ENCODE measurements at places on chromosomes 5 and 9.
A peak's percentile ranks its signal among the peaks of the same experiment; 100 is the strongest.

DNA sequence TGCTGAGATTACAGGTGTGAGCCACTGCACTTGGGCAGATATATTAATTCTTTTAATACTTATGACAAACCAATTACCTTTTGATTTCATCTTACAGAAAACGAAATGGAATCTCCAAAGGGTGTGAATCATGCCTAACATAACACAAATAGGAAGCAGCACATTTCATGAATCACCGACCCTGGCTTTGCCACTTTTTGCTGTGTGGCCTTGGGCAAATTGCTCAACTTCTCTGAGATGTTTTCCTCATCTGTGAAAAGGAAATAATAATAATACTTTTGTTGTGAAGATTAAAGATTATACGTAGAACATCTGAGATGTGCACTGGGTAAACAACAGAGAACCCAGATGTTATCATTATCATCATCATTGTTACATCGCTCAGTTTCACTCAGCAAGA lies 50.7 kb upstream of the FREM1 start:
- no peak for DNase-seq

DNA sequence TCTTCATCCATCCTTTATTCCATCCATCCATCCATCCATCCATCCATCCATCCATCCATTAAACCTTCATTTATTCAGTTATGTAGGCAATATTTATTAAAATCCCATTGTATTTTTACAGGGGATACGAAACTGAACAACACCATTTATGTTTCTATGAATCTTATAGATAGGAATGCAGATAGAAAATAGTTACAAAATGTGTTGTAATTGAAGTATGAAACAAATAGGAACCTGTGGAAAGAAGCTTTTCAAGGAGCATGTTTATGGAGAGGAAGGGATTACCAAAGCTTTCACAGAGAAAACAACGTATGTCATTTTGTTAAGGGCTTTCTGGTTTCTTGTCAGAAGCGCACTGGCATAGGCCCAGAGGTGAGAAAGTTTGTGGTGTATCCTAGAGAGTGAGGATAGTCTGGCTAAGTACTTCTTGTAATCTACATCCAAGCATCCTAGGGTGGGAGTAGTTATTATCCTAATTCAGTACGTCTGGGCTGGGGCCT lies 184.0 kb downstream of the CNTLN start:
- DNase-seq: peak; percentile 21

GRCh38 chr9:109802491-109802890 lies 22.5 kb downstream of the PALM2AKAP2 start:
- DNase-seq: no peak

GRCh38 chr5:15727375-15727774 lies 227.4 kb downstream of the FBXL7 start:
- DNase-seq: no peak

GRCh38 chr5:181112476-181112875 lies 18.5 kb downstream of the OR2V1 start:
- DNase-seq: no peak

GRCh38 chr5:128213340-128213739 lies 129.8 kb downstream of the SLC12A2 start:
- DNase-seq: peak; percentile 72

GRCh38 chr9:132585954-132586829 lies 3.8 kb downstream of the BARHL1 start:
- no peak for DNase-seq

GRCh38 chr9:31388660-31389059 lies 995.8 kb upstream of the ACO1 start:
- no peak for DNase-seq

GRCh38 chr9:118785456-118785855 lies 583.8 kb downstream of the BRINP1 start:
- no peak for DNase-seq

DNA sequence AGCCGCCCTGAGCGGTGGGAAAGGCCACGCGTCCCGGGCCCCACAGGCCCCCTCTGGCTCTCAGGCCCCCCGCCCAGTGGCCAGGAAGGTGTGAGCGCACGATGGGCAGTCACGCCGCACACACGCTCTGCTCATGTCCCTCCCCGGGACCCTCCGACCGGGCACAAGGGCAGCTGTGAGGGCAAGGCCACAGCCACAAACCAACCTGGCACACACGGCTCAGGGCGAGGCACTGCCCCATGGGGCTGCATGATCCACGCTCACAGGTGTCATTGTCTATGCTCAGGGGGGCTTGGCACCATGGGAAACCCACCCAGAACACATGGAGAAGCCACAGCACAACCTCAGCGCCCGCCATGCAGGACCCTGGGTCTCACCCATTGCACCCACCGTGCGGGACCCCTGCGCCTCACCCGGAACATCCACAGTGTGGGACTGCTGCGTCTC lies 51.3 kb downstream of the SLC12A7 start:
- no peak for DNase-seq

DNA sequence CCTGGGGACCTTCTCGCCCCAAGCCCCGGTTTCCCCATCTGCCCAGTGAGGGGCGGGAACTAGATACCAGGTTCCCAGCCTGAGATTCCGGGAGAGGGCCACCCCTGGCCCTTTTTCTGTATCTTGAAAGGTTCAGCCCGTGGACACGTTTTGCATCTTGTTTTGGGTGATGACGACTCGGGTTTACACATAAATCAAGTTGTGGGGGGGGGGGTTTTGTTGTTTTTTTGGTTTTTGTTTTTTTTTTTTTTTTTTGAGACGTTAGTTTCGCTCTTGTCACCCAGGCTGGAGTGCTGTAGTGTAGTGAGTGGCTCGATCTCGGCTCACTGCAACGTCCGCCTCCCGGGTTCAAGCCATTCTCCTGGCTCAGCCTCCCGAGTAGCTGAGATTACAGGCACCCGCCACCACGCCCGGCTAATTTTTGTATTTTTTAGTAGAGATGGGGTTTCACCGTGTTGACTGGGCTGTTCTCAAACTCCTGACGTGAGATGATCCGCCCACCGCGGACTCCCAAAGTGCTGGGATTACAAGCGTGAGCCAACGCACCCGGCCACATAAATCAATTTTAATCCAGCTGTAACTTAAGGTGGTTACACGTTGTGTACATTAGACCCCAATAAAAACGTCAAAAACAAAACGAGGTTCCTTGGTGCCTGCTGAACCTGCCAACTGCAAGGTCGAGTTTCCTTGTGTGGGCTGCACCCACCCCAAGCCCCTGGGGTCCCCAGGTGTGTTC lies 1.1 kb upstream of the BRD3 start:
- no peak for DNase-seq

GRCh38 chr5:159775890-159776289 lies 140.4 kb upstream of the ADRA1B start:
- DNase-seq: no peak

GRCh38 chr5:159206818-159207217 lies 2.5 kb downstream of the RNF145 start:
- DNase-seq: no peak

DNA sequence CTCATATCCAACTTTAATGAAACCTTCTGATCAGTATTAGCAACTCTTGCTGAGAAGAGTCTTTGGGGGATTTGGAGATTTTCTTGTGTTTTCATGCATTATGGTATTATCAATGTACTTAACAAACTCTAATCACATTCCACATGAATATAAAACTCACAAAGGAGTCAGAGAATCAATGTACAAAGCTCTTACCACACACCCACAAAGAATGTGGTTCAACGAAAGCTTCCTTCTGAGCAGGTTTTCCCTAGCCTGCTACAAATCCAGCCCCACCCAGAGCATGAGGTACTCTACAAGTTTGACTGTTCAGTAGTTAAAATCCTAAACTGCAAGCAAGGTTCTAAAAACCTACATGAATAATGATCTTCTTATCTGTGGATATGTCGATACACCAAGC lies 210.1 kb downstream of the TARS1 start:
- DNase-seq: peak; percentile 49

GRCh38 chr9:91162784-91163443 lies 198.8 kb downstream of the AUH start:
- no peak for DNase-seq

GRCh38 chr9:127912882-127913281 lies 4.0 kb downstream of the ST6GALNAC4 start:
- no peak for DNase-seq

GRCh38 chr5:109053995-109054417 lies 306.3 kb downstream of the FER start:
- peak; percentile 94 for DNase-seq

DNA sequence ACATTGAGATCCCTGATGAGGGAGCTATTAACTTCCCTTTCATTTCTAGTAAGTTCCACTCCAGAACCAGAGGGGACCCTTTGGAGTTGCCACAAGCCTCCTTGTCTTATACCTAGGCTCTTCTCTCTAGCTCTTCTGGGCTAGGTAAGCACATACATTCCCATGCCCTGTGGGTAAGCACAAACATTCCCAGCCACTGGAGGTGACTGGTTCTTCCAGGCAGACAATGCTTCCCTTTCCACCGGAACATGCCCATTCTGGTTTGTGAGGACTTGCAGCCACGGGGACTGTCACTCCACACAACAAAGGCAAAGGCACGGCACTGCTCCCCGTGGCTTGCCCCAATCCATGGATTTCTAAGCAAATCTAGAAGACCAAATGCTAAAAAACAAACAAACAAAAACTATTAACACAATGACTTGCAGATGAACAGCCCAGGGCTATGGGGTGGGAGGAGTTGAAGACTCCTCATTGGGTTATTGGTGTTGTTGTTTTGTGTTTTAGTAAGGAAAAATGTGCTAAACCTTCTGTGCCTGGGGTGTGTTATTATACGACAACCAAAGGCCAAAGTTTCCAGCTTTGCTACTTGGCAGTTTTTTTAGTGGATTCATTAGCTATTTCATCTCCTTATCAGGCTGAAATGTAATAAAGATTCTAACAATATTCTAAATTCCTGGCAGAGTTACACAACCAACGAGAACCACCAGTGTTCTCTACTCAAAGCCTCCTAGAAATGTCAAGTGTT lies 276.2 kb downstream of the SYK start:
- DNase-seq: no peak

DNA sequence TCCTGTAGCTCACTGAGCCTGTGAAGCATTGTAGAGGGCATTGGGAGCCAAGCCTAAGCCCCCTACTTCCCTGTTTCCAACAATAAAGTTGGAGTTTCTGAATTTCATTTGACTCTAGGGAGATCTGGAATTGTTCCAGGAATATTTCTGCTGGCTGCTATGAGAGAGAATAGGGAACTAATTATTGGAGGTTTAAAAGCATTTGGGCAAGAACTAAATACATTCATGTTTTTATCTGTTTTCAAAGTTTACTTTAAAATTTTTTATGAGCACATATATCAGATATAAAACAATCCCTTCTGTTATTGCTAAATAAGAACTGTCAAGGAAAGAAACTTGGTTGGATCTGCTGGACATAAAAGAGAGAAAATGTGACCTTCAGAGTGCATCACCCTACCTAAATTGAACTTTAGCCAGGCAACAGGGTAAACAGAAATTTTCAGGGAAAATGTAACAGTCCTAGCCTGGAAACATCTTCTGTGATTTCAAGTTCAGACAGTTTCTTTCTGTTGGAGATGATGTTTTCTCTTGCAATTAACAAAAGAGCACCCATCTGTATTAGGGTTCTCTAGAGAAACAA lies 19.3 kb upstream of the LECT2 start:
- DNase-seq: peak; percentile 22

DNA sequence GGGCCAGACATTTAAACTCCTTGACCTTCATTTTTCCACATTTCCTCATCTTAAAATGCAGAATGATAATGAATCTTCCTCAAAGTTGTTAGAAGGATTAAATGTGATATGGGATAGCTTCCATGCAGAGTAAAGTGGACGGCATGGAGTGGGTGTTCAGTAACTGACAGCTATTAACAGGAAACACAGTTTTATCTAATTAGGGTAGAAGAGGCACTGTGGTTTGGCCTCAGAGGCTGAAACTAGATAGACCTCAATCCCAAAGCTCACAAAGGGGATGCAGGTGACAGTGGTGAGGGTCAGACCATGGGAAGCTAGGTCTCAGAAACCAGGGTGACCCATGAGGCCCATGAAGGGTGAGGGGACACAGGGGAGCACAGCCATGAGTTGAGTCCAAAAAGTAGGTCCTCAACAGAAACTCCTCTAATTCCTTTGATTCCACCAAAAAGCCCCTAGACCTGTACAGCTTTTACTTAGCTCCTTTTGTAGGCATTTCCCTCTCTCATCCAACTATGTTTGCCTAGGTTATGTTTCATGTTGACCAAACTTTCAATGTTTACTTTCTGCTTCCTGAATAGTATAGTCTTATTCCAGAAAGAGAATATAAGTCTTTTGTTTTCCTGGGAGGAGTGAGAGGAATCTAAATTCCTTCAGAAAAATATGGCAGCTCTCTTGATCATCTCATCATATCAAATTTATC lies 27.9 kb upstream of the GLDC start:
- no peak for DNase-seq

- no peak for DNase-seq
These were observed 456.5 kb upstream of the ZNF608 start for GRCh38 chr5:125202871-125203438.

- peak; percentile 1 for DNase-seq
These were observed 273.2 kb downstream of the FAM170A start for GRCh38 chr5:119902593-119902992.

DNA sequence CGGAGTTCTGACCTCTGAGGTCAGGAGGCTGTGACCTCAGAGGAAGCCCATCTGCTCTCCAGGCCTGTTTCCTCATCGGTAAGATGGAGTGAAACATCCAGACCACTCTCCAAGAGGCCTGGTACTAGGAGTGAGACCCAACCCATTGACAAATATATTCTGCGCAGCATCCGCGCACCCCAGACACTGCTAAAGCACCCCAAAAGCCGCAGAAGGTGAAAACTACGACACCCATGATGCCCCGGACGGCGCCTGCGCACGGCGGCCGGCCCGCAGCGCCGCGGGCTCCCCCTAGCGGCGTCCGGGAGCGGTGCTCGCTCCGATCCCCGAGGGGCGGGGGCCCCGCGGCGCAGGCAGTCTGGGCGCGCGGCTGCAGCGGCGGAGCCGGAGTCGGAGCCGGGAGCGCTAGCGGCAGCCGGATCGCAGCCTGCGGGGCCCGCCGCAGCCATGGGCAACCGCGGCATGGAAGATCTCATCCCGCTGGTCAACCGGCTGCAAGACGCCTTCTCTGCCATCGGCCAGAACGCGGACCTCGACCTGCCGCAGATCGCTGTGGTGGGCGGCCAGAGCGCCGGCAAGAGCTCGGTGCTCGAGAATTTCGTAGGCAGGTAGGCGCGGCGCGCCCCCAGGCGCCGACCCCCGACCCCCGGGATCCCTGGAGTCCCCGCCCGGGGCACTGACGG lies at the start of gene DNM1:
DNM1 (plus strand) TSS at position 356 of the 683 bp plus-strand sequence; CDS start at position 448, 92 bp downstream.
- DNase-seq: peak; percentile 53
